Fibroblast of the aortic adventitia (primary cell): ENCODE measurements at places on chromosomes 6 and 20.

- DNase-seq: no peak
Measured at GRCh38 chr6:35468980-35469750, 964 bp downstream of the RPL10A start.

DNA sequence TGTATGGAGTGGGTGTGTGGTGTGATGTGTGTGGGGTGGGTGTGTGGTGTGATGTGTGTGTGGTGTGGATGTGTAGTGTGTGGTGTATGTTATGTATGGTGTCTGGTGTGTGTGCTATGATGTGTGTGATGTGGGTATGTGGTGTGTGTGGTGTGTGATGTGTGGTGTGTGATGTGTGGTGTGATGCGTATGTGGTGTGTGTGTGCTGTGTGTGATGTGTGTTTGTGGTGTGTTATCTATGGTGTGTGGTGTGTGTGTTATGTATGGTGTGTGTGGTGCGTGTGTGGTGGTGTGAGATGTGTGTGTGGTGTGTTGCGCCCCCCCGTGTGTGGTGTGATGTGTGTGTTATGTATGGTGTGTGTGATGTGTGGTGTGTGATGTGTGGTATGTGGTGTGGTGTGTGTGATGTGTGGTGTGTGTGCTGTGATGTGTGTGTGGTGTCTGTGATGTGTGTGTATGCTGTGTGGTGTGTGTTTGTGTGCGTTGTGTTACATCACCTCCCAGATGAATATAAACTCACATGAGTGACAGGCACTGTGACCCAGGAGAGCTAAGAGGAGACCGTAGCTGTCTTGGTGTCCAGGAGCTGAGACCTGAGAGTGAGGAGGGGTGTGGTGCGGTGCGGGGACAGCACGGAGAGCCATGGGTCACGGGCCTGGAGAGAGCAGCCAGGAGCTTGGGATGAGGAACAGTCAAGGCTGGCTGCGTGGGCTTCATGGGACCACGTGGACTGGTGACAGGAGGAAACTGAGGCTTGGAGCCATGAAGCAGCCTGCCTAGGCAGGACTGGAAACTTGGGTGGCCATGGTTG is 8.8 kb downstream of the DLGAP4 start:
- DNase-seq: no peak

DNA sequence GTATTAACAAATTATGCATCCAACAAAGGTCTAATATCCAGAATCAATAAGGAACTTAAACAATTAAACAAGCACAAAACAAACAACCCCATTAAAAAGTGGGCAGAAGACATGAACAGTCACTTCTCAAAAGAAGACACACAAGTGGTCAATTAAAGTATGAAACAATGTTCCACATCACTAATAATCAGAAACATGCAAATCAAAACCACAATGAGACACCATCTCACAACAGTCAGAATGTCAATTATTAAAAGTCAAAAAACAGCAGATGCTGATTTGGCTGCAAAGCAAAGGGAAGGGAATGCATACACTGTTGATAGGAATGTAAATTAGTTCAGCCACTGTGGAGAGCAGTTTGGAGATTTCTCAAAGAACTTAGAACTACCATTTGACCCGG is 129.3 kb downstream of the PFDN4 start:
- no peak for DNase-seq

DNA sequence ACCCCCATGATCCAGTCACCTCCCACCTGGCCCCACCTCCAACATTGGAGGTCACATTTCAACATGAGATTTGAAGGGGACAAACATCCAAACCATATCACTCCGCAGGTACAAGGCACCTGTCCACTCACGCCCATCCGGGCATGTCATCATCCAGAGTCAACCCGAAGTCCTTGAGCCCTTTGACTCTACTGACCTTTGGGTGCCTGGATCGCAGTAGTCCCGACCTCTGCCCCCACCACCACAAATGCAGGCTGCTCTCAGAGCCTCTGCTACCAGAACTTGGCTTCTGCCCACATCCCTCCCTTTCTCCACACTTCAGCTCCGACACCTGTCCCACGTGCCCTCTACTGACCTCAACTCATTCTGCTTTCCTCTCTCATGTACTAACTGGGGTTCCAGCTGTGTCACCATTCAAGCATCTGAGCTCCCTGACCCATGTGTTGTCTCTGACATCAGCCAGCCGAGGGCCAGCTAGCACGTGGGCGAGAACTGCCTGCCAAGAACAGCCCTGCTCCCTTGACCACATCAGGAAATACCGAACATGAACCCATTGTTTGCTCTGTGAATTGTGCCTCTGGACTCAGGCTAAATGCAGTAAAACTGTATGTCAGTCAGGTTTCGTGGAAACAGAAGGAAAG is 498.3 kb upstream of the SULF2 start:
- peak; percentile 79 for DNase-seq

GRCh38 chr6:53032849-53033248 is 32.4 kb upstream of the FBXO9 start:
- peak; percentile 31 for DNase-seq

- DNase-seq: no peak
Measured at GRCh38 chr20:56606174-56606945, 22.7 kb upstream of the TFAP2C start.

DNA sequence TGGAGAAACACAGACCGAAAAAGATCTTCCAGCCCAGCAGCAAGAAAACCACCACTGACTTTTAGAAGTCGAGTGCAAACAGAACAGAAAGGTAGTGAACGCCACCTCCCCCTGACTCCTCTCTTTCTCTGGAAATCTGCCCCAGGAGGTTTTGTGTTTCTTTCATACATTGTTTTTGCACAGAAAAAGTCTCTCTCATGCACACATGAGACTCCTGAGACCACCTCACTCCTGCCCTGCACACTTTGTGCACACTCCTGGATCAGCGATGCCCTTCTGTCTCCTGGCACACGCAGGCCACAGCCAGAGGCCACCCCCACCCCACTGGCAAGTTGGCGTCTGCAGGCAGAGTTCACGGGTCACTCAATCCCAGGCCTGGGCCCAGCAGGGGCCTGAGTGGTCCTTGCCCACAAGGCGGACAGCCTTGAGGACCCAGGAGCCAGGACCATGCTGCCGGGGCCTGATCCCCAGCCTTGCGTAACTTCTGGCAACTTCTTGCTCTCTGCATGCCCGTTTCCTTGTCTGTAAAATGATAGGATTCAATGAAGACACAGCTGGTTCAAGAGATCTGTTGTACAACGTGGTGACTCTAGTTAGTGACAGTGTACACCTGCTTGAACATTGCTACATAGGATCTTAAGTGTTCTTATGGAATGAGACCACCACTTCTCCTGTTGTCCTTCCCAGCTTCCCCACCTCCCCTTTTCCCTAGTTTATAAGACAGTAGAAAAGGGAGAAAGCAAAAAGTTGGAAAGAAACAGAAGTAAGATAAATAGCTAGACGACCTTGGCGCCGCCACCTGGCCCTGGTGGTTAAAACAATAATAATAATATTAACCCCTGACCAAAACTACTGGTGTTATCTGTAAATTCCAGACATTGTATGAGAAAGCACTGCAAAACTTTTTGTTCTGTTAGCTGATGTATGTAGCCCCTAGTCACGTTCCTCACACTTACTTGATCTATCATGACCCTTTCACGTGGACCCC is 30.2 kb upstream of the CST7 start:
- no peak for DNase-seq

DNA sequence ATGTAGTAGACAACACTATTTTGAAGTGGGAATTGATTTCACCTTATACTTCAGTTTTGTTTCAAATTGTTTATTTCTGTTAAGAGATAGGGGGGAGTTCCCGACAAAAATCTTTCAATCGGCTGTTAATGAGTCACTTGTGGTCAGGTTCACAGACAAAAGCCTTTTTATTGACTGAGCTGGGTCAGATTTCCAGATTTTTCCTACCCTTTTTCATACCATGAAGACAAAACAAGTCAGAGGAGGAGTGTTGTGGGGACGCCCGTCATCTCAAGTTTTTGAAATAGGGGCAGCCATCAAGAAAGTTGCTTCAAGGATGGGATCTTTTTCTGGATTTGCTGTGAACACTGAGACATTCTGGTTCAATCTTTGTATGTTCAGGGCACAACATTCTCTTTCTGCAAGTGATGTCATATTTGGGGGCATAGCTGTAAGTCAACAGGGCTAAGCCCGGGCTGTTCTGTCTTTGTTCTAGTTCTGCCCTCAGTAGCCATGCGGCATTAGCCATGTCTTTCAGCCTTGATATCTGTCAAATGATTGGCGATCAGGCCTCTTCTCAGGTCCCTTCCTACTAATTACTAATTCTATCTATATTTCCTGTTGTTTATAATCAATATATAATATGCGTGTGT is 496.0 kb upstream of the MARCKS start:
- DNase-seq: peak; percentile 56

DNA sequence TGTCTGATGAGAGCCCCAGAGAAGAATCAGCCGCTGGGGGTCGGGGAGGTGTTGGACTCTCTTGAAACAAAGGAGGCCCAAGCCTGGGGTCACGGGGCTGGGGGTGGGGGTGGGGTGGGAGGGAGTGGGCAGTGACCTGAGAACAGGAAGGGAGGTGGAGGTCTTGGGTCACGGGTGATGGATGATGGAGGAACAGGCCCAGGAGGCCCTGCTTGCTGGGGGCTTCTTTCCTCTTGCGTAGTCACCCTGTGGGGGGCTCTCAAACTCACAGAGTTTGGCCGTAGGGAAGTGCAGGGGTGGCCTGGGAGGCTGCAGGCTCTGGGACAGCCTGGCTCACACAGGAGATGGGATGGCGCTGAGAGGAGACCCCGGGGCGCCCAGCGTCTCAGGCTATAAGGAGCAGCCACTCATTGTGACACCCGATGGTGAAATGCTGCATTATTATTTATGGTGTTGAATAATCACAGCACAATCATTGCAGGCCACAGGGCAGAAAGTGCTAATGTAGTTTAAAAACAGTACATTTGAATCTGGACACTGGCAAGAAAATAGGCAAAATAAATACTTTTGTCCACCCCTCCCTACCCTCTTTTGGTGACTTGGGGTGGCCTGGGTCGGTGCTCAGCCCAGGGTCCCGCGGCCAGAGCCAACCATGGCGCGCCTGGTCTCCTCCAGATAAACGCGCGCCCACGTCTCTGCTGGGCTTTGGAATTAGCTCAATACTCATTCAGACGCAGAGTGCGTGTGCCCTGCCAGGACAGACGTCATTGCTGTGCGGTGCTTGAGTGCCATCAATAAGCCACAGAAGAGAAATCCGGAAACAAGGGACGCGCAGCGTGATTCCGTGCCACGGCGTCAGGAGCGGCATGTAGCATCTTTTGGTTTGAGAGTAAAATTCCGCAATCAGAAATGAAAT is 27.3 kb upstream of the BHLHE23 start:
- DNase-seq: no peak

DNA sequence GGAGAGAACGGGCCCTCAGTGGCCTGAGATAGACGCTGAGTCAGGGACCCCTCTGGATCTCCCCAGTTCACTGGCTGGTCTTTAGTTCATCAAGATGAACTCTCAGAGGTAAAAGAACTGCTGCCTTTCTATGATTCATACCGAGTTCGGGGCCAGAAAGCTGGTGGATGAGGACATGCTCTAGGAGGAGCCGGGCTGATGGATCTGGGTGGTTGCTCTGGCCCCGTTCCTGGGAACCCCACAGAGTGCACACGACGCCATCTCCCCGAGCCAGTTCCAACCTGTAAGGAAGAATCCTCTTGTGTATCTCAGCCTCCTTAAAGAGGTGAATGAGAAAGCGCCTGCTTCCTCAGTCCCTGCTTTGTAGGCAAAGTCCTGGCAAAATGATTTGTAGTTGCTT is 142.6 kb upstream of the PDE10A start:
- no peak for DNase-seq

DNA sequence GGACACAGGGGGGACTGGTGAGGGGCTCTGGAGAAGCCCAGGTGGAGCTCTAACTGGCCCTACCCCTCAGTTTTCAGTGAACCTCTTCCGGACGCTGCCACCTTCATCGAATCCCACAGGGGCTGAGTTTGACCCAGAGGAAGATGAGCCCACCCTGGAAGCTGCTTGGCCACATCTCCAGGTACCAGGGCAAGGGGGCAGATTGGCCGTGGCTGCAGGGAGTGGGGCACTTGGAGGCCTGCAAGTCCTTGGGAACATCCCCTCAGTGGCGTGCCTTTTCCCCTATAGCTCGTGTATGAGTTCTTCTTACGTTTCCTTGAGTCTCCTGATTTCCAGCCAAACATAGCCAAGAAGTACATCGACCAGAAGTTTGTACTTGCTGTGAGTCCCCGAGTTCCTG is 6.6 kb downstream of the MEA1 start:
- DNase-seq: no peak

- peak; percentile 8 for DNase-seq
Measured at GRCh38 chr6:168367285-168367751, 47.7 kb upstream of the DACT2 start.

- peak; percentile 61 for DNase-seq
Measured at GRCh38 chr6:107493158-107494057, 3.5 kb downstream of the SOBP start.

DNA sequence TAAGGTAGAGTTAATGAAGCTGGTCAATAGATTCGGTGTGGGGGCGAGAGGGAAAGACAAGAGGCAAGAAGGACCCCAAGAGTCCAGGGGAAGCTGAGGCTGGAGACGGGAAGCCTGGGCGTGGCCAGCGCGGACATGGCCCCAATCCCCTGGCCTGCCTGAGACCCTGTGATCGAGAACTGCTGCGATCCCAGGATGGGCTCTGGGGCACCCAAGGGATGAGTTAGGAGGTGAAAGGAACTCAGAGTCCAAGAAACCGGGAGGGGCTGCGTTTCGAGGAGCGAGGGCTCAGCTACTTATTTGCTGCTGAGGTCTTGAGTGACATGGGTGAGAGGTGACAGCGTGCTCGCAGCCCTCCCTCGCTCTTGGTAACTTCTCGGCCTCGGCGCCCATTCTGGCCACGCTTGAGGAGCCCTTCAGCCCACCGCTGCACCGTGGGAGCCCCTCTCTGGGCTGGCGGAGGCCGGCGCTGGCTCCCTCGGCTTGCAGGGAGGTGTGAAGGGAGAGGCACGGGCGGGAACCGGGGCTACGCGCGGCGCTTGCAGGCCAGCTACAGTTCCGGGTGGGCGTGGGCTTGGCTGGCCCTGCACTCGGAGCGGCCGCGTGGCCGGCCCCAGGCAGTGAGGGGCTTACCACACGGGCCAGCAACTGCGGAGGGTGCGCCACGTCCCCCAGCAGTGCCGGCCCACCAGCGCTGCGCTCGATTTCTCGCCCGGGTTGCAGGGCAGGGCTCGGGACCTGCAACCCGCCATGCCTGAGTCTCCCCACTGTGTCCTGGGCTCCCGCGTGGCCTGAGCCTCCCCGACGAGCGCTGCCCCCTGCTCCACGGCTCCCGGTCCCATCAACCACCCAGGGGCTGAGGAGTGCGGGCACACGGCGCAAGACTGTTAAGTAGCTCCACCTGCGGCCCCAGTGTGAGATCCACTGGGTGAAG is 58.2 kb downstream of the IRF4 start:
- no peak for DNase-seq

GRCh38 chr20:36261389-36262105 is 25.3 kb downstream of the AAR2 start:
- no peak for DNase-seq

GRCh38 chr6:55902796-55903195 is 27.4 kb upstream of the BMP5 start:
- DNase-seq: peak; percentile 39

- DNase-seq: no peak
Measured at GRCh38 chr20:51093240-51093763, 70.4 kb upstream of the KCNG1 start.
